Fibroblast of lung (primary cell): ENCODE measurements at places on chromosomes 7 and 10. TPM values are rescaled to one million over a fixed set of nuclear protein-coding genes. Genes with fewer than 3 reads are reported as not detected.
A peak's percentile ranks its signal among the peaks of the same experiment; 100 is the strongest.

DNA sequence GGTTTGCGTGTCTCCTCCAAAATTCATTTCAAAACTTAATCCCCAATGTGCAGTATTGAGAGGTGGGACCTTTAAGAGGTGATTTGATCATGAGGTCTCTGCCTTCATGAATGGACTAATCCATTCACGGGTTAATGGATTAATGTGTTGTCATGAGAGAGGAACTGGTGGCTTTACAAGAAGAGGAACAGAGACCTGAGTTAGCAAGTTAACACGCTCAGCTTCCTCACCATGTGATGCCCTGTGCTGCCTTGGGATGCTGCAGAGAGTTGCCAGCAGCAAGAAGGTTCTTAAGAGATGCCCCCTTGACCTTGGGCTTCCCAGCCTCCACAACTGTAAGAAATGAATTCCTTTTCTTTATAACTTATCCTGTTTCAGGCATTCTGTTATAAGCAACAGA lies 3.7 kb upstream of the TCTN3 start:
- DNase-seq: no peak

The CALHM3 gene
- not detected in 2 replicates for polyA plus RNA-seq

GRCh38 chr7:1457949-1458682 lies 1.2 kb downstream of the MICALL2 start:
- no peak for DNase-seq

The MSS51 gene
- polyA plus RNA-seq: 0.43 and 0.78 TPM in 2 replicates

DNA sequence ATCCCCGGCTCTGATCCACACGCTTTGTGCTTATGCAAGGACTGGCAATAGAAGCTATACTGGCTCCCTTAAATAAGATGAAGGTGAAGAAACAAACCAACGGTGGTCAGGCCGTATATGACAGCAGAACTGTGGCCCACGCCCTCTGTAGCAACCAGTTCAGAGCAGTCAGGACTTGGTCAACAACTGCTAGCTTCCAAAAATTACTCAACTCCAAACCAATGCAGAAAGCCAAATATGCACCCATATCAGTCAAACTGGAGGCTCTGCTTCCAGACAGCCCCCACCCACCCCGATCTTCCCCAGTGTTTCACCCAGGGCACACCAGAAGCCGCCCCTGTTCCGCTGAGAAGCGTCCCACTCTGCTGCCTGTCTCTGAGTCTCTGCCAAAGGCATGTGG lies 222.3 kb upstream of the MGMT start:
- DNase-seq: no peak

- DNase-seq: no peak
These were observed 491.3 kb downstream of the GLRX3 start for GRCh38 chr10:130627346-130628045.

DNA sequence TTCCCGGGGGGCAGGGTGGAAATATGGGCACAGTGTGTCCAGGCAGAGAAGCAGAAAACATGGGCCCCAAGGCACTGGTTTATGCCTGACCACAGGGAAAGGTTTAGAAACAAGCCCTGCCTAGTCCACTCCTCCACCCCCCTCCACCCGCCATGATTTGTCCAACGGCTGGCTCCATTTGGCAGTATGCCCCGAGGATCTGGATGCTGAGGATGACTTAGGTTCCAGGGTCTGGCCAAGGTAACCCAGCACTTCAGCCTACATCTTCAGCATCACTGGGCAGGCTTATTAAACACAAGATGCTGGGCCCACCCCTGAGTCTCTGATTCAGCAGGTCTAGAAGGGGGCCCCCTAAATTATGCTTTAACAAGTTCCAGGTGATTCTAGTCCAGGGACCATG lies 121.9 kb downstream of the RALA start:
- no peak for DNase-seq

The ASIC3 gene
- polyA plus RNA-seq: 0.05 and 0.07 TPM in 2 replicates

- no peak for DNase-seq
These were observed 113.3 kb upstream of the RSU1 start for GRCh38 chr10:16930540-16930939.

- peak; percentile 81 for DNase-seq
These were observed 59.1 kb downstream of the ZNF467 start for GRCh38 chr7:149714081-149714909.

DNA sequence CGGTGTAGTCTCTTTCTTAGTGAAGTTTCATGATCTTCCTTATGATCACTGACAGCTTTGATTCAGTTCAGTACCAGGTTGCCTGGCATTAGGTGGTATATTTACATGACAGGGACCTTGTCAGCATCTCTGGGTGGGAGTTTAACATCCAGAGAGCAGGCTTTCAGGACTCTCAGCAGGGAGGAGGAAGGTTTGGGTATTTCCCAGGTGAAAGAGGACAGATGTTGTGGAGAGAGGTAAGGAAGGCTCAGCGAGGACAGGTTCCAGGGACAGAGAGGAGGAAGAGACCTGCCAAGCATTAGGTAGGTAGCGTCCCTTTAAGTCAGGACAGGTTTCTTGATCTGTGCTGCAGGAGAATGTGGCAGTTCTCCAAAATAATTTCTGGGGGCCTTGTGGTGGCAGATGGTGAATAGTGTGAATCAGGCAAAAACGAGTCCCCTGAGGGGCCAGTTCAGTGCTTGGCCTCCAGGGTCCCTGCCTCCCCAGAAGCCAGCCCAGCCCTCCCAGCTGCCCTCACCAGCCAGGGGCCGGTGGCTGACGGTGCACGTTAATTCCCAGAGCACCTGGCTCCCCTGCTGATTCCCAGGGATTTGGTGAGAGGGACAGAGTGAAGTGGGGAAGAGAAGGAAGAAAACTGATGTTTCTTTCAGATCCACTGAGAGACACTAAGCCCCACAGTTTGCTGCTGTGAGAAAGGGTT lies 82.0 kb downstream of the VWC2 start:
- no peak for DNase-seq

The MICALL2 gene
- polyA plus RNA-seq: 11.0 and 11.7 TPM in 2 replicates

The ICA1 gene
- polyA plus RNA-seq: 0.24 TPM in 1 of 2 replicates, not detected in the other

The PLEKHA1 gene
- polyA plus RNA-seq: 19.6 and 37.9 TPM in 2 replicates

The POLR1F gene
- 20.5 and 21.6 TPM in 2 replicates for polyA plus RNA-seq

- DNase-seq: no peak
These were observed 48.6 kb downstream of the CUL1 start for GRCh38 chr7:148747274-148747673.

GRCh38 chr7:103989785-103990767 lies 618 bp upstream of the RELN start:
- DNase-seq: peak; percentile 30
